Activated CD4-positive, alpha-beta T cell treated with anti-CD3 and anti-CD28 coated beads, Interleukin-2, amount 50 U/mL, for 48 hours (primary cell): ENCODE measurements at places on chromosomes 1 and 21.

- DNase-seq, result no peak
Observed at GRCh38 chr1:19163261-19163660, 46.8 kb downstream of the UBR4 start.

- no peak for DNase-seq
Observed at GRCh38 chr1:31485166-31485565, 72.2 kb downstream of the SERINC2 start.

- no peak for DNase-seq
Observed at GRCh38 chr1:150225546-150225945, 10.4 kb downstream of the ANP32E start.

DNA sequence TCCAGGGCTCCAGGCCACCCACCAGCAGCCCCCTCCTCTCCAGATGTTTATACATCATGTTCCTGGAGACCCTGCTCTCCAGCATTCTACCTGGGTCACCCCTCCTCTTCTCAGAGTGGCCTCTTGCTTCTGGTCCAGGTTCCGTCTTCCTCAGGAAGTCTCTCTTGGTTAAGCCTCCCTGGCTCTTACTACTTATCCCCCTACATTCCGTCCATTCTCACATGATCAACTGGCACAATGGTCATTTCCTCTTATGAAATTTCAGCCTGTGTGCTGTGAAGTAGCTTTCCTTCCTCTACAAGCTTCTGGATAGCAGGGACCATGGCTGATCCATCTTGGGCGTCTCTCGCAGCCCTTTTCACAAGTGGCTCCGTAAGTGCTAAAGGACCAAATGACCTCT lies 33.9 kb upstream of the ATP2B4 start:
- DNase-seq, result no peak

DNA sequence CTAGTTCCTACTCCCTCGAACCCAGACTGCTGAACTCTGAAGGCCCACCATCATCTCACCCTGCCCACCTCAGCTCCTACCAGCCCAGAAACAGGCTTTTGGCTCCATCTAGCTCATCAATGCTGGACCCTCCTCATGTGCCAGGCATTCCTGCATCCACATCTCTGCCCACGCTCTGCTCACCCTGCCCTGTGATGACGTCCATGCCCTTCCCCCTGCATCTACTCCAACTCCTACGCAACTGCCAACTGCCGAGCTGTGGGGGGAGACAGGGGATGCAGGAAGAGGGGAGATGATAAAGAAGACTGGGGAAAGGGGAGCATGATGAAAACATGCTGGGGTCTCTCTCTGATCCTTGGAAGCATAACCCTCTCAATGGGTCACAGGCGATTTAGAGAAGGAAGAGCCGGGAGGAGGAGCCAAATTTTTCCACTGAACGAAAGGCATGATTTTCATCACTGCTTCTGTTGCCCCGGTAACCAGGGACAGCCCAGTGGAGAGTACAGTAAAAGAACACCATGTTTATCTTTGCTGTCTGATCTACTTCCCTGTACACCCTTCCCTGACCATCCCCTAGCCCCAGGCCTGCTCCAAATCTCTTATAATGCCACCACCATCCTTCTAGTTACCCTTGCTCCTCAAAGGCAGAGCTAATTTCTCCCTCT lies 44.3 kb downstream of the CD34 start:
- DNase-seq, result no peak

- peak; percentile 67 for DNase-seq
Observed at GRCh38 chr21:34129039-34129891, 55.9 kb downstream of the MRPS6 start.

- no peak for DNase-seq
Observed at GRCh38 chr21:38982096-38982495, 176.4 kb downstream of the ETS2 start.

DNA sequence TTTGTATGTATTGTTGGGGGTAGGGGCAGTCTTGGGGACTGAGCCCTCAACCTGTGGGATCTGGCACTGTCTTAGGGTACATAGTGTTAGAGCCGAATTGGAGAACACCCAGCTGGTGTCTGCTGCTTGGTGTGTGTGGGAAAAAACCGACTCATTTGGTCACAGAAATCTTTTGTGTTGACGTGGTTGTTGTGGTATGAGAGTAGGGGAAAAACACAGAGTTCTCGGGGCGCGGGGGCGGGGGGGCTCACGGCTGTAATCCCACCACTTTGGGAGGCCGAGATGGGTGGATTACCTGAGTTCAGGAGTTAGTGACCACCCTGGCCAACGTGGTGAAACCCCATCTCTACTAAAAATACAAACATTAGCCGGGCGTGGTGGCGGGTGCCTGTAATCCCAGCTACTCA lies 15.3 kb upstream of the SRSF10 start:
- DNase-seq, result no peak

DNA sequence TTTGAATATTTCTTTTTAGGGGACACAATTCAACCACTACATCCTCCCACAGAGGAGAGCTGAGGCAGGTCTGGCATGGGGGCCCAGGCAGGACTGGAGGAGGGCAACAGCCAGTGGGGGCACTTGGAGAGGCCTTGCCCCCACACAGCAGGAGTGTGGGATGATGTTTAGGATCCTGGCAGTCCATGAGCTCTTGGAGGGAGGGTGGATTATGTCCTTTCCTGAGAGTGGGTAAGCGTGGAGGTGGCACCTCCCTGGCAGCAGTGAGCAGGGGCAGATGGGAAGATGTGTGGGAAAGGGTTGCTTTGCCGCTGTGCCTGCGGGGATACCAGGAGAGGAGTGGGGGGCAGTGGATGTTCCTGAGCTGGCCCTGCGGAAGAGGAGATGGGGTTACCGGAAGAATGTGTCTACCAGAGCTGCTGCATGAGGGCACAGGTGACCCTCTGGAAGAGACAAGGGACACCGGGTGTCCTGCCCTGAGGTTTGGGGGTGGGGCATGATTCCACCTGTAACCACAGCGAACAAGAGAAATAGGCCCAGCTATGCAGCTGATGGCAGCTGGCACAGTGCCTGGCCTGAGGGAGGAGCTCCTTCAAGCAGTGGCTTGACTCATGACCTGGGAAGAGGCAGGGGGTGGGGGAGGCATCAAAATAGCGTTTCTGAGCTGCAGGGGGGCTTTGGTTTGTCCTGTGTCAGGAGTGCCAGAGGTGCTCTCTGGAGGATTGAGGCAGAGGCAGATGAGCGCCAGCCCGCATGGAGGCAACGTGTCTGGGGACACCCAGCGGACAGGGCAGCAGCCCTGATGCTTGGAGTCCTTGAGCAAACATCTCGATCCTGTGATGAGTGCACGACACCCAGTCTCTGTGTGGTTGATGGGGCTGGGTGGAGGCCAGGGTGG lies 123.9 kb upstream of the TMPRSS2 start:
- no peak for DNase-seq

GRCh38 chr1:183023146-183023600 lies at the start of gene LAMC1:
Gene LAMC1, plus strand, starts transcription at chr1:183023420. Its CDS starts 297 bp downstream, at chr1:183023717.
- no peak for DNase-seq
